ENCODE measurements at places on chromosomes 7 and 10.

GRCh38 chr7:6416516-6417145, 31.1 kb downstream of the DAGLB start:
- DNase-seq, result no peak

- no peak for DNase-seq
Observed at GRCh38 chr10:113519681-113520115, 33.2 kb upstream of the HABP2 start.

DNA sequence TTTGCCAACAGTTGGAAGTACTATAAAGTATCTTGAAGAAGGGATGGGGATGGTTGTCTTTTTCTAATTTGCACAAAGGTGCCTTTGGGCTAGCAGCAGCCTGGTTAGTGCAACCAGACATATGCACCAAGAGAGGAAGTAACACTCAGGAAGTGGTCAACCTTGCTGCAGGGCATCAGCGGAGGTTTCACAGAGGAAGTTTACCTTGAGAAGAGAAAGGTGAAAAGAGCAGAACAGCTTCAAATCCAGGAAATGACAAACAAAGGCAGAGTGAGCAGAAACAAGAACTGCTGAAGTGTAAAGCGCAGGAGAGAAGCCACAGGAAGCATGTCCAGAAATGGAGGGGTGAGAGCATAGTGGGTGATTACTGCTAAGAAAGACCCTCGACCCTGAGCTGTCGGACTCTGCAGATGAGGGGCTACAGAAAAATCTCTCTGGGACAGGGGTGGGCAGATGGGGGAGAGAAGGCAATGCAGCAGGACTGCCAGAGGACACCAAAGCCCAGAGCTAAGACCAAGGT, 66.9 kb downstream of the STK17A start:
- DNase-seq, result no peak

DNA sequence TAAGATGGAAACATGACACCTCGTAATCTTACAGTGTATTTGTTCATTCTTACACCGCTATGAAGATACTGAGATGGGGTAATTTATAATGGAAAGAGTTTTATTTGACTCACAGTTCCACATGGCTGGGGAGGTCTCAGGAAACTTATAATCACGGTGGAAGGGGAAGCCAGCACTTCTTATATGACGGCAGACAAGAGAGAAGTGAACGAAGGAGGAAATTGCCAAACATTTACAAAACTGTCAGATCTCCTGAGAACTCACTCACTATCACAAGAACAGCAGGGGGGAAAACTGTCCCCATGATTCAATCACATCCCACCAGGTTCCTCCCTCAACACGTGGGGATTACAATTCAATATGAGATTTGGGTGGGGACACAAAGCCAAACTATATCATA, 282.3 kb downstream of the HGF start:
- no peak for DNase-seq
